ENCODE measurements at places on chromosomes 6 and 20. TPM values are rescaled to one million over a fixed set of nuclear protein-coding genes. Genes with fewer than 3 reads are reported as not detected.

DNA sequence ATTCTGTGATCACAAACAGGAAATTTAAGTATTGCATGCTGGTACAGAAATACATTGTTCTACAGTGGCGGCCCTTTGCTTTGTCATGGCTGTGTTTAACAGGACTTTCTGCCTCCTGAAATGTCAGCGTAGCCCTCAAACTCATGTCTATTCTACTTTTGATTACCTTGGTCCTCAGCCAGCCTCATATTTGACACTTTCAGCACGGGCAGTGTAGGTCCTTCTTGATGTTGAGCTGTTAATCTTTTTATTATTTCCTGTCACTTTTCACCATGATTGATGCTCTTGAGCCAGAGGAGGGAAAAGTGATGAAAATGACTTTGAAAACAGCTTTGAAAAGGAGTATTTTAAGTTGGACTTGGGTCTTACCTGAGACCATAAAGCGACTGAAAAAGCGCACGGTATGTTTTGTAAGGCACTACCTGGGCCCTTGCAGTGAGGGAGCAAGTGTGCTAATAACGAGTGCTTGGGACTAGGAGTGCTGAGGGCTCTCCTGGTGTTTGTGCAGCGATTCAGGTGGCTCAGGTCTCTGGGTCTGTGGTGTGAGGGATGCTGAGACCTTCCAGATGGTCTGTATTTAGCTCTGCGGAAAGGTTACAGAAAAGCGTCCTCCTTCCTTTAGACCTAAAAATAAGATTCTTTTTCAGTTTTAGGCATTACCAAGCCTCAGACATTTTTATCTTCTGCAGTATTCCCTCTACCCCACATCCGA is 45.2 kb upstream of the RREB1 start:
- no peak for DNase-seq

- DNase-seq, result no peak
Measured at GRCh38 chr20:49283176-49283702, 5.4 kb upstream of the ZNFX1 start.

GRCh38 chr6:157206359-157206815 is 116.9 kb downstream of the TMEM242 start:
- no peak for DNase-seq

DNA sequence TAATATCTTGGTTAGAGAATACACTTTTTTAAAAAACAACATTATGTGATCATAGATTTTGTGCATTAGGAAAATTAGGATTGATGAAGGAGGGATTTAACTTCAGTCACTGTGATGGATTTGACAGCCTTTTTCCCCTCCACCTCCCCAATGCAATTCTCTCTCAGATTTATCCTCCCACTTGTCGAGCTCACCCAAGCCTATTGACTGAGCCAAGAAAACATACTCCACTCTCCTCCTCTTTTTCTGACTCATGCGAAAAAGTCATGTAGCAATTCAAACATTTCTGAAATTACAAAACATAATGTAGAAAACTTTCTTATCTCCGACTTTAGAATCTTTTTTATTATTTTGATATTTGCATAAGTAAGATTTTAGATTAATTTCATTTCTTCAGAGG is 24.1 kb downstream of the KLHL32 start:
- no peak for DNase-seq

DNA sequence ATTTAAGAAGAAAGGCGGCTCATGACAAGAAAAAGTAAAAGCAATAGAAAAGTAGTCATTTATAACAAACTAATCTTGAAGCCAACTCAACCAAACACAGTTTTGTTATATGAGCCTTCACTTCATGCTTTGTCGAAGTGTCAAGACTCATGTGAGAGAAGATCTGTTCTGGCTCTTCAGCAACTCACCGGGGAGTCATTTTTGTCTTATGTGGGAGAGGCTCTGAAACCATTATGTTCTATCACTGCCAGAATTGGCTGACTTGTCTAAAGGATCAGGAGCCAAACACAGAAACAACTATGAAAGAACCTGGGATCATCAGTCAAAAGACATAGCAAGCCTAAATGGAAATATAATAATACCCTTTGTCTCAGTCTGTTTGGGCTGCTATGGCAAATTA is 105.2 kb downstream of the CDK19 start:
- peak; percentile 10 for DNase-seq

- DNase-seq, result no peak
Measured at GRCh38 chr6:151073146-151073545, 166.6 kb upstream of the AKAP12 start.

Gene NKX2-2
- not detected for total RNA-seq

Data from fibroblast of villous mesenchyme (primary cell).